ENCODE measurements at places on chromosomes 6 and 20.

- DNase-seq: no peak
Measured at GRCh38 chr6:36432151-36432671, 10.4 kb downstream of the PXT1 start.

GRCh38 chr20:62319346-62319909 is 16.6 kb downstream of the ADRM1 start:
- DNase-seq: no peak

DNA sequence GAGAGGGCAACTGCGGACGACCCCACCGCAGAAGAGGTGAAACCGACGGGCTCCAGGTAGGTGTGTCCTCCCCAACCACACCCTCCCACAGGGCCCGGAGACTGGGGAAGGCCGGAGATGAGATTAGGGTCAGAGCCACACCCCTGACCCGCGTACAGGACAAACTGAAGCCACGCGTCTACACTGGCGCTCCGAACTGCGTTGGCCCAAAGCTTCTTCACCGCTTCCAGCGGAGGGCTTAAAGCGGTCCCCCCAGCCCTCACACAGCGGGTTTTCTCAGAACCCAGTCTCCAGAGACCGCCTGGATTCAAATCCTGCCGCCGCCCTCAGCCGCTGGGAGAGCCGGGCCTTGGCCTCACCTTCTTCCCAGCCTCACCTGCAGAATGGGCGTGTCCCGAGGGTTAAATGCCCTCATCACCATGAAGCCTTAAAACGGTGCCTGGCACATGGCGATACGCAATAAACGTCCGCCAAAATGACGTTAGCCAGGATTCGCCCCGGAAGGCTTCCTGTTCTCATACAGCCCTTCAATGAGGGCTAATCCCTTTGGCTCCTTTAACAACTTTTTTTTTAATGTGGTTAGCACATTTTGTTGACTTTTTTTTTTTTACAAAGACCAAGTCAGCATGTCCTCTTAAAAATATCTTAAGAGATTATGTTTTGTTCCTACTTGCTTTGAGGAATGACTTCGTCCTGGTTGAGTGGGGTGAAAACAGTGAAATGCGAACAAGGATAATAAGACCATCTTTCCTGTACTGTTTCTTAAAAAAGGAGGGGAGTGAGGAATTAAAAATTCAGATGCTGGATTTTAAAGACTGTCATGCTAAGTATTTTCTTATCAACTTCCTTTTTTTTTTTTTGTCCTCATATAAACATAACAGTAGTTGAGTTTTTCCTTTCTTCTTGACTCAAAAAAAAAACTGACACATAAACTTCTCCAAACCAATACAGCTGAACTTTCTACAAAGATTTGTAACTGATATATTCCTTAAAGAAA is 15.1 kb upstream of the ZNF217 start:
- no peak for DNase-seq

GRCh38 chr6:165599121-165599520 is 63.9 kb downstream of the PDE10A start:
- DNase-seq: no peak

- DNase-seq: no peak
Measured at GRCh38 chr20:20038586-20038985, 13.7 kb downstream of the CRNKL1 start.

GRCh38 chr6:129677620-129678325 is 32.2 kb downstream of the ARHGAP18 start:
- no peak for DNase-seq

- DNase-seq: no peak
Measured at GRCh38 chr20:3046677-3047462, 1.0 kb downstream of the MRPS26 start.

- no peak for DNase-seq
Measured at GRCh38 chr6:46781478-46782378, 11.5 kb upstream of the MEP1A start.

DNA sequence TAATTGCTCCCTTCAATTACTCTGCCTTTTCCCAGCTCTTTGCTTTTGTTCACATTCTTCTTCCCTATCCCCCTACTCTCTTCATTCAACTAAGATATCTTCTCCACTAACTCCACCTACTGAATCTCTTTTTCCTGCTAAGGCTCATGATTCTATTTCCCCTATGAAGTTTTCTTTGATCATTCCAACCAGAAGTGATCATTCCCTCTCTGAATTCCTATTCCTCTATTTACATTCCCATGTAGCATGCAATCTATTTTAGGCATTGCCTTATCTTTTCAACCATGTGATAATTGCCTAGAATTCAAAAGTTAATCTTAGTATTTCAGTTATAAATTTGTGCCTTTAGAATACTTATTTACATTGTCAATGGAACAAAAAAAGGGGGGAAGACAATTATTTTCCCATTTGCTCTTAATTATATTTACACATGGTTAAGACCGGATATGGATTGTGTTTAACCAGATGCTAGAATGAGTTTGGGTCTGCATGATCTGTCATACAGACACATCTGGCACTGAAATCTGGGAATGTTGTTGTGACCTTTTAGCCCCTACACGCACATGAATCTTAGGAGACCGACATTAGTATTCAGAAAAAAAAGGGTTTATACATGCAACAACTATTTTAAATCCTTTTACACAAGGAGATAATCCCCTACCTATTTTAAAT is 20.8 kb downstream of the MOXD1 start:
- DNase-seq: no peak

DNA sequence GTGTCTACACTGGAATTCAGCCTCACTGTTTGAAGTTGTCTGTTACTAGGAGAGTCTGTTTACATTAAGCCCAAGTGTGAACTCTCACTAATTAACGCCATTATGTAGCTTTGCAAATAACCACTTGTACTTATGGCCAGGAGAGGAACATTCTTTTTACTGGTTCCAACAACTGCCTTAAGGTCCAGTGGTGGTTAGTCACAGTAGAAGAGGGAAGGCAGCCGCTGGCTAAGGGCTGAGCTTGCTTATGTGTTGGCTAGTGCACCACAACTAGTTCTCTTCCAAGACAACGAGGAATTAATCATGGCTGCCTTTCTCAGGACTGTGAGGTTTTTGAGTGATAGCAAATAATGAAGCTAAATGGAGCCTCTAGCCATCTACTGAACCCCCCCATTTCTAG is 14.9 kb upstream of the SLC22A23 start:
- no peak for DNase-seq

- DNase-seq: no peak
Measured at GRCh38 chr20:49987015-49987867, 4.5 kb downstream of the SNAI1 start.

- DNase-seq: no peak
Measured at GRCh38 chr6:7142918-7143475, 35.2 kb downstream of the RREB1 start.

- DNase-seq: no peak
Measured at GRCh38 chr20:63778857-63779256, 39.3 kb downstream of the SLC2A4RG start.

GRCh38 chr6:100230115-100230952 is 234.4 kb downstream of the SIM1 start:
- DNase-seq: no peak

DNA sequence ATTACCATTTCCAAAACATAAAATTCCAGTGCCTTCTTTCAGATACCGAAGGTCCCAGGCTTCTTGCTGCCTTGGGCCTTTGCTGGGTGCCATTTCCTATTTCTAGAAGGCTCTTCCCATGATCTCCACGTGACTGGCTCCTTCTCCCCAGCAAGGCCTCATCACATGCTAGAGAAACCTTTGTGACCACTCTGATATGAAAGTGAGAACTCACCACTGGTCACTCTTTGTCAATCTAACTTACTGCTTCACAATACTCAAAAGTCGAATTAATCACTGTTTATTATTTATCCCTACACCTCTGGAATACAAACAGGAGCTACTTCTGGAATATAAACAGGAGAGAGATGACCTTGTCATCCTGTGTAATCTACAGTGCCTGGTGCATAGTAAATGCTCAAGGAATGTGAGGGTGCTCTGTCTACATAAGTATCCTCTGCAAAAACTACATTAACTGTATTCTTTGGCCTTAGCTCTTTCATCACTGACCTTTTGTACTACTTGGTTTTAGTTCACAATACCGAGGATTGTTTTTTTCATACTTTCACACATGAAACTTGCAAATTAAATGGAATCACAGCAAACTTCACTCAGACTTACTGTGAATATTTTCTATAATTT is 1.6 kb downstream of the STX7 start:
- no peak for DNase-seq

DNA sequence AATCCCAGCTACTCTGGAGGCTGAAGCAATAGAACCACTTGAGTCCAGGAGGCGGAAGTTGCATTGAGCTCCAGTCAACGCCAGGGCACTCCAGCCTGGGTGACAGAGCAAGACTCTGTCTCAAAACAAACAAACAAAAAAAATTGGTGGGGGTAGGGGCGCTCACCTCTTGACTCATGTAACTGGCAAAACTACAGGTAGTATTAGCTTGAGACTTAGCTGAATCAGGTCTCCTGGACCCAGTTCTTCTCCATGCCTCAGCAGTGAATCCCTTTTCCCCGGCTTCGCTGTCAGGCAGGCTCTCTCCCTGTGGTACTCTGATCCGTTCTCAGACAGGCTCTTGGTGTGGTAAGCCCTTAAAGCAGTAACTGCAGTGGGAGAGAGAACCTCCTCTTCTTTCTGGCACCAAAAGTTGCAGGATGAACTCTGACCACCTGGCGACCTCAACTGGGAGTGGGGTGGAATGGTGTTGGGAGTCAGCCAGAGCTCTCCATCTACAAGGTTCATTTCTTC is 12.9 kb downstream of the SLC9A8 start:
- no peak for DNase-seq

- no peak for DNase-seq
Measured at GRCh38 chr6:131132360-131132759, 2.9 kb upstream of the AKAP7 start.

GRCh38 chr6:35057449-35058357 is 83.4 kb downstream of the TCP11 start:
- DNase-seq: no peak

DNA sequence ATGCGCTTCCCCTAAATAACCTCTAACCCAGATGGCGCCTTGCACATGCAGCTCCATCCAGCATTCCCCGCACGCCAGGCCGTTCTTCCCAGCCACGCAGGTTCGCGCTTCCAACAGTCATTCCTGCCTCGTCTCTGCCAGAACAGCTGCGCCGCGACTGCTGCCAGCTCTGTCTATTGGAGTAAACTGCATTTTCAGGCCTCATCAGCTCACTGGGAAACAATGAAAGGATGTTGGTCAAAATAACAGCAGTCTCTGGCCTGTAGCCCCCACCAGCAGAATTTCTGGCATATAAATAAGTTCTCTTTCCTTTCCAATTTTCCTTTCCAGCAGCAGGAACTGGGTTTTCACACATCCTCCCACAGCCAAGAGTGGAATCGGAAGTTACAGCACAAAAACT is 14.6 kb downstream of the NRSN1 start:
- DNase-seq: no peak

DNA sequence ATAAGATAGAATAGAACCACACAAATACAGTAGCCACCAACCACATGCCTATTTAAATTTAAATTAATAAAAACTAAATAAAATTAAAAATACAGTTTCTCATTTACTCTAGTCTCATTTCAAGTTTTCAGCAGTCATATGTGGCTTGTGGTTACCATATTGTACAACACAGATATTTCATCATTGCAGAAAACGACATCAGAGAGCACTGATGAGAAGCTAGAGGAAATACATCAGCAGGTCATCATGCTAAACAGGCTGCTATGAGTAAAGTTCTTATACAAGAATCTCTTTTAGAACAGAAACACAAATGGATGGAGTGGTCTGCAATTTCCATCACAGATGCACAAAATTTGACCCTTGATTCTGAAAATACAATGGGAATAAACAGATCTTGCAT is 36.6 kb downstream of the TBC1D32 start:
- no peak for DNase-seq

DNA sequence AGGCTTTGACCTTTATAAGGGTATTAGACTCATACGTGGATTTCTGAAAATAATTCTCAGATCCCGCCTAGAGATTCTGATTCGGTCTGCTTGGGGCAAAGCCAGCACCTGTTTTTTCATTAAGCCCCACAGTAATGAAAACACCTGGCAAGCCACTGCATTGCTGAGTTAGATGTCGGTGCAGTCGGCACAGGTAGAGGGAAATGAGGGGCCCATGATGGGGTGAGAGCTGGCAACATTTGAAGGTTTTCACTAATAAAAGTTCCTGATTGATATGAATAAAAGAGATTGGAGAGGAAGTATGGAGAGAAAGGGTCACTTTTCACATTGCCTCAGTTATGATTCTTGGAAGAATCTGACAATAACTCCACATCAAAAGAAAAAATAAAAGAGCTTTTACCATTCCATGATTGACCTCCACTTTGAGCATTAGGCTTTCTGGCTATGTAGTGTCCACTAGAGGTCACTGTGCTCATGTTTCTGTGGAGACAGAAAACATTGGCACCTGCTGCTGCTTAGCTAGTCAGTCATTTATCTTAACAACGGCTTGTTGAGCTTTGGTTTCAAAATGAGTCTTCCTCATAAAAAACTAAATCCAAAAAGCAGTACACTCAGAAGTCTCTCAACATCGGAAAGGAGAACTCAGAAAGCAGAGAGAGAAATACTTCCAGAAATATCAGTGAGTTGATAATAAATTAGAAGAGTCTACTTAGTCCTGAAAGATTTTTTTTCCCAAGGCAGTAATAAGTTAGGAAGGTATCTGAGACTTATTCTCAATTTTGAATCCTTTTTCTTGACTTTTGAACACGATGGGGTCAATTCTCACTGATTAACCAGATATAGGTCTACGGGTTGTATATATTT is 53.3 kb upstream of the KLHL31 start:
- DNase-seq: no peak

DNA sequence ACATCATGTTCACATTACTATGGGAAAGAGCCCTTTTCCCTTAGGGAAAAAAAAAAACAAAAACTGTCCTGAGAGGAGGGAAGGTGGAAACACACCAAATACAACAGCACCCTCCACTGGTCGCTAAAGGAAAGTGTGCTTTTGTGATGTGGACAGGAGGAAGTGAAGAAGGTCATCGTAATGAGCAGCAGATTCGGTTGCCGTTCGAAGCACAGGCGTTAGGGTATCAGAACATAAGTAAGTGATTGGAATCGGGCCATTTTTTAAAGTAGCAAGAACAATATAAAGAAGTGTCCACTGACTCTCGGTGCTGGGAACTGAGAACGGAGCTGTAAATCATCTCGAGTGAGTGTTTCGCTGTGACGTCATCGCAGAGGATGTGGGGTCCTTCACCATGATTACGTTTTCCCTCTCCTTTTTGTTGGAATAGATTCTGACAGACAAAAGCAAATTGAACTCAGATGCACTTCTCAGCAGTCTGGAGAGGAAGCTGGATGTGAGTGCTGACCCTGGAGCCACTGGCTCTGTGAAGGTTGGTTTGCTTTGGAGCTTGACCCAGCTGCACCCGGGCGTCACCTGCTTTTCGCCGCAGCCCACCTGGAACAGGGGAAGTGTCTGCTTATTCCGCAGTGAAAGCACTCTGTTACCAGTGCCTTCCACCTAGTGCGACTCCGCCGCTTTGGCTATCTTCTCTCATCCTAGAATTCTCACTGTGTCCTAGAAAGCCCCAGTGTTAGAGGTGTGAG is 203.6 kb upstream of the GMDS start:
- no peak for DNase-seq

- DNase-seq: peak; percentile 43
Measured at GRCh38 chr6:166476061-166476591, 93.4 kb upstream of the MPC1 start.

Data from cardiac septum (tissue), 1 donor.